GM10248 (cell line): ENCODE measurements at places on chromosomes 12 and 14.
A peak's percentile ranks its signal among the peaks of the same experiment; 100 is the strongest.

DNA sequence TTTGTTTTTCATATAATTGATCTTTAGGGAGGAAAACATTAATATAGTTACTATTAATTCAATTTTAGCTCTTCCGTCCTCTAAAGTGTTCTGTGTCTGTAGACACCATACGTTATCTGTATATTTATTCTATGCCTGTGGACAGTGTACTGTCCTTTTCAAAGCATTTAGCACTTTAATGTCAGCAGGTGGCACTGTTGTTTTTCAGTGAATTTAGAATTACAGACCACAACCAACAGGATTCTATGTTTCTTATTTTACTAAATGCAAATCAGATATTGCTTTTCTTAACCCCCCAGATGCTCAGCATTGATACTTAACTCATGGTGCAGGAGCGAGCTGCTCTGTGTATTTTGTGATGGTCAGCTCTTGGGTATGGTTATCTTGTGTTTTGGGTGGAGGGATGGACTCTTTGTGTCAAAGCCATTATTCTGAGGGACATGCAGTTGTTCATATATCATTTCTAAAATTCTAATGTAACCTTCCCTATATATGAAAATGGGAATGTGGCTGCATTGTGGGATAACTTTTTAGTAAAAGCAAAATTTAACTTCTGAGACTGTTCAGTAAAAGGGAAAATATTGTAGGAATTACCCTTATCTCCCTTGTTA, 65.2 kb downstream of the PAPOLA start:
- peak; percentile 13 for DNase-seq

- no peak for DNase-seq
Measured at GRCh38 chr12:6684609-6685008, 4.6 kb downstream of the ZNF384 start.

DNA sequence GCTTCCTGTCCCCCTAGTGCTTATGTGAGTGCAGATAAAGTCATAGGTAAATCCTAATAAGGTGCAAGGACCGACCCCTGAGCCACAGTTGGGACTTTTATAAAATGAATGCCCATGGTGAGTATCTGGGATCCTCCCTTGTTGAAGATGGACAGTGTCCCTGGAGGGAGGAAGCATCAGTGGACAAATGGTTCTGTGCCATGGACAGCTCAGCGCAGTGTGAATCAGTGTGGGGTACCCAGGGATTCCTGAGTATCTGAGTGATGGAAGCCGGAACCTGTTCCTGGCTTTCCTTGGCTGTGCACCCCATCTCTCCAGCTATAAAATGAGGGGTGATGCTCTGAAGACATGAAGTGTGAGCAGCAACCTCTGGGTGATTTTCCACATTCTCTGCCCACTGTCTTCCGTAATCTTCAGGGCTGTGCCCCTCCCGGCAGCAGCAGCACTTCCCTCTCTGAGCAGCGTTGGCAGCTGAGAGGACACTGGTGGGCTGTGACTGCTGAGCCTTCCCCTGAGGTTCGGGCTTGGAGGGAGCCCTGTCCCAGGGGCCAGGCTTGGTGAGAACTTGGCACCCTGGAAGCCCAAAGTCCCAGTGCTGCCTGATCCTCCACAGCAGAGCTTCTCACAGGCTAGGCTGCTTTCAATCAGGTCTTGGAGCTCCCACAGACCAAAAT, 25.0 kb downstream of the VCPKMT start:
- DNase-seq = no peak

DNA sequence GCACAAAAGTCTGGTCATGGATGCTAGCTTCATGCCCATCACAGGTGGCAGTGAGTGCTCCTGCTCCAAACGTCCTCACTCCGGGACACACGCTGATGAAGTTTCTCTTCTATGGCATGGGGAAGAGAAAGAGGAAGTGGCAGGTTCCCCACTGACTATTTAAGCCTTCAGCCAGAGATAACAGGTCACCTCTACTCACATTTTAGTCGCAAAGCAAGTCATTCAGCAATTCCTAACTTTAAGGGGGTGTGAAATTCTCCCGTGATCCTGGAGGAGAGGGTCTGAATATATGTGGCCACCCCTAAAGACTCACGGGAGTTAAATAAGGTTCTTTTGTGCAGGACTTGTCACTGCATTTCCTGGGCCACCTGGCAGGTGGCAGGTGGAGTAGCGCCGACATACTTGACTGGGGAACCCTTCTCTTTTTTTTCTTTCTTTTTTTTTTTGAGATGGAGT, 18.8 kb upstream of the RCOR1 start:
- DNase-seq = no peak

DNA sequence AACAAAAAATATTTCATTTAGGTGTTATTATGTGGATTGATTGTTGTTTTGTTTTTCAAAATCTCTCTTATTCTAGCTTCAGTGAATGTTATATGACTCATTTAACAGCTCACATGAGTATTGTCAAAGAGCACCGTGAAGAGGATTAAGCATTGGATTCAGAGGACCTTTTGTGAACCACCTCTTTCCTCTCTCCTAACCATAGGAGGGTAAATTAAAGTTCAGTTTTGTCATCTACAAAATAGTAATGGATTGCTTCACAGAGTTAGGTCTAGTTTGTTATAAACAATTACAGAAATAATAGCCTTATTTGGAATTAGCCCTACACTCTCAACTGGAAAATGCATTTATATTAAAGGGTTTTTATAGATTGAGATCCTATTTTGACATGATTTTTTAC, 962 bp upstream of the KERA start:
- no peak for DNase-seq
